Neural crest cell (in vitro differentiated cells): ENCODE measurements at places on chromosomes 11 and 22.

- no peak for DNase-seq
Observed at GRCh38 chr11:12950670-12951069, 58.4 kb upstream of the RASSF10 start.

DNA sequence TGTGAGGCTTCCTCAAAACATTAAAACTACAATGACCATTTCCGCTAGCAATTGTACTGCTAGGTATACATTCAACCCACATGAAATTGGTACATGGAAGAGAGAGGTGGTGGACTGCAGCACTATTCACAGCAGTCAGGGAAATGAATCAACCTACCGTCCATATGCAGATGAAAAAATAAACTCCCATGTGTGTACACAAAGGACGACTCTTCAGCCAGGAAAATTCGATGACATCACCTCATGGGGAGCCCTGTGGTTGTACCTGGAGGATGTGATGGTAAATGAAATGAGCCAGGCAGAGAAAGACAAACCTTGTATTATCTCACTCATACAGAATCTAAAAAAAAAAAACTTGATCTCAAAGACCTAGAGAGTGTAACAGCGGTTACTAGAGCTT, 23.3 kb downstream of the RFPL3 start:
- no peak for DNase-seq

- no peak for DNase-seq
Observed at GRCh38 chr11:119198925-119199324, 7.2 kb upstream of the CBL start.

- peak; percentile 70 for DNase-seq
Observed at GRCh38 chr22:21972293-21972779, 10.3 kb downstream of the TOP3B start.

DNA sequence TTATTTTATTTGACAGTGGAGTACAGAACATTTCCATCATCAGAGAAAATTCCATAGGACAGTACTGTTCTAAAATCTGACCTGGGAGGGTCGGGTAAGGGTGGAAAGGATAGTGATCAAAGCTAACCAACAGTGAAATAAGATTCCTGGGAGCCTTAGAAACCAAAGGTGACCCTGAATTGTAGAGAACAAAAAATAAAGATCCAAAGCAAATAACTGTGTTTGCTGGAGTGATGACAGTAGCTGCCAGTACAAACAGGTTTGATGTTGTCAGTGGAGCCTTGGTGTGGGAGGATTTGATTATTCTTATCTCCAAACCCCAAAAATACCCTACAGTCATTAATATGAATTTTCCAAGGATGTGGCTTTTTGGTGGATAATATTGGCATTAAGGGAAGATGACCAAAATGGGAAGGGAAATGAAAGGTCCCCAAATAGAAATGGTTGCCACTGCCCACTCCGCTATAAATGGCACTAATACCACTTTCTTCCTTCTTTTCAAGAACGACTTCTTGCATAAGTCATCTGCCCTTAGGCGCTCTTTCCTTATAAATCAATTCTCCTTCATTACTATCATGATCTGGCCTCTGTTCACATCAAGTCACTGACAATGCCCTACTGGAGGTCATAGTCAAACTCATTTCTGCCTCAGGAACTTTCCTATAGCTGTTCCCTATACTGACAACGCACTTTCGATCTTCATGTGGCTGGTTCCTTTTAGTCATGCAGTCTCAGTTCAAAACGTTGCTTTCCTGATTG, 44.4 kb downstream of the EHF start:
- no peak for DNase-seq

DNA sequence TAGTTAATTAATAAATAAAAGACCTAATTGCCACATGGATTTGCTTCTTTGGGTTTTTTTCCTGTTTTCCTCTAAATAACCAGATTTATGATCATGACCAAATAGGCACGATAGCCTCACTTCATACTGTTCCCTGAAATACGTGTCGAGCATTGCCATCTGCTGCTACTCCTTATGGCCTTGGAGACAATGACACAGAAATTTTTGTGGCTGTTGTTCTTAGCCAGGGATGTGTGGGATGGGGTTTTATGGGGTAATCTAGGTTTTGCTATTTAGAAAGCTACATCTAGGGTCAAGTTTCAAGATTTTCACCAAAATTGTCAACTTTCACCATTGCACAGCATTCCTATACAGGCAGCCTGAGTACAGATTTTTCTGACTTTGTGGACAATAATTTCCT, 145.2 kb downstream of the DBX1 start:
- no peak for DNase-seq

GRCh38 chr11:58503361-58503856, 4.5 kb downstream of the OR5B21 start:
- no peak for DNase-seq

- DNase-seq, result no peak
Observed at GRCh38 chr11:63838150-63838677, 696 bp upstream of the MARK2 start.

- DNase-seq, result no peak
Observed at GRCh38 chr11:111395749-111396148, 16.7 kb upstream of the POU2AF1 start.
